ENCODE measurements at places on chromosomes 7 and 10.

GRCh38 chr7:37942934-37943610 is 22.6 kb downstream of the EPDR1 start:
- no peak for DNase-seq

DNA sequence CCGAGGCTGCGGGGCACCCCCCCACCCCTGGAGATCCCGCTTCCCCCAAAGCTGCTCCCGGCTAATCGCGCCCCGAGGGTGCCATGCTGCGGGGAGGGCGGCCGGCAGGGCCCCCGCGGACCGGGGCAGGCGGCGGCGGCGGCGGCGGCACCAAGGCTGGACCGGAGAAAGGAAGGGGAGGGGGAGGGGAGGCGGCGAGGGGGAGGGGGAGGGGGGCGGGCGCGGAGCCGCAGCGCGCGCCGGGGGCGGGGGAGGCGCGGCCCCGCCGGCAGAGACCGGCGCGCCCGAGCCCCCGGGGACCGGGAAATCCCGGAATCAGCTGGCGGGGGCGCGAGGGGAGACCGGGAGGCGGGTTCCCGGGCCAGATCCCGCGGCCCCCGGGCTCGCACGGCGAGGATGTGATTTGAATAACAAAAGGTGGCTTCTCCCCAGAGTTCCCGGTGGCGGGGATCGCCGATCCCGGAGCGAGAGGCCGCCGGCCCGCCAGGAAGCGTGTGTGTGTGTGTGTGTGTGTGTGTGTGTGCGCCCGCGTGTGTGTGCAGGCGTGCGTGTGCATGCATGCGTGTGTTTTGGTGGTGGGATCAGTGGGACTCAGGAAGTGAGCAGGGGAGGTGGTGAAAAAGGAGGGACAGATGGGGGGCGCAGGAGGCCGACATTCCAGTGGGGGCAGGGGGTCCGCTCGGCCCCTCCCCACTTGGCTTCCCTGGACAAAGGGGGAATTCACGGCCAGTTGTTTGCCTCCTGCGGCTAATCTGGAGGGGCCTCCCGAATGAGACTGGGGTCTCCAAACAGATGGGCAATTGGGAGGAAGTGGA is 99.5 kb downstream of the HIP1 start:
- no peak for DNase-seq

DNA sequence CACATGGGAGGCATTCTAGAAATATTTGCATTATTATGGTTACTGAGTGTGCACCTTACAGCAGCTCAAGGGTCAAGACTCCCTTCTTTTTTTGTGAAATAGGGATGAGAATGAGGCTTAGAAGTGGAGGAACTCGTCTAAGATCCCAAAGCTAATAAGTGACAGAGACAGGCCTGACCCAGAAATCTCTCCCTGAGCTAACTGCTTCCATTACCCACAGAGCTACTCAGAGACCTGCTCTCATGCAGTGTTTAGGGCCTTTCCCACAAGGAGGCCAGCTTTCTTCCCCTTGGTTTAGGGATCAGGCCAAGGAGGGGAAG is 301.7 kb downstream of the RPS24 start:
- DNase-seq = no peak

GRCh38 chr10:45429790-45430189 is 55.8 kb downstream of the ALOX5 start:
- no peak for DNase-seq

DNA sequence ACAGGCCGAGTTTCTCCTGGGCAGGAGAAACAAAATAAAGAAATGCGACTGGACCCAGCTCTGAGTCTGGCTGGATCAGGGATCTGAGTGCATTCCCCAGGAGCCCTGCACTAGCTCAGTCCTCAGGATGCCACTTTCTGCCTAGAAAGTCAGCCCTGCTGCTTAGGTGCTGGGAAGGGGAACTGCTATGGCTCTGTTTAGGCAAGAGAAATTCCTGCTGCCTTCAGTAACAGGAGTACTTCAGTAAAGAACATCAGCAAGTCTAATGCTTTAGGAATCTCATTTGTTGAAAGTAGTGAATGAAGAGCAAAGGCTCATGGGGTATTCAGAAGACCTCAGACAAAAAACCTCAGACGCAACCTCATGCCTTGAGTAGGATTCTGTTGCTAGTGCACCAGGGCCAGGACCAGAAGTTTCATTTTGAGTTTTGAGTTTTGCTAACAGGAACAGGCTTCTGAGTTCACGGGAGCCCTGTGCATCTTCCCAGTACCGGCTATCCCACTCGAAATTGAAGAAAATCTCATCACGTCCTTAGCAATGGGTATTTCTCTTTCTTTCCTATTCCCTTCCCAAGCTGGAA is 170.8 kb upstream of the CDCA7L start:
- DNase-seq = no peak

- no peak for DNase-seq
Observed at GRCh38 chr10:113333313-113333712, 219.5 kb upstream of the HABP2 start.

DNA sequence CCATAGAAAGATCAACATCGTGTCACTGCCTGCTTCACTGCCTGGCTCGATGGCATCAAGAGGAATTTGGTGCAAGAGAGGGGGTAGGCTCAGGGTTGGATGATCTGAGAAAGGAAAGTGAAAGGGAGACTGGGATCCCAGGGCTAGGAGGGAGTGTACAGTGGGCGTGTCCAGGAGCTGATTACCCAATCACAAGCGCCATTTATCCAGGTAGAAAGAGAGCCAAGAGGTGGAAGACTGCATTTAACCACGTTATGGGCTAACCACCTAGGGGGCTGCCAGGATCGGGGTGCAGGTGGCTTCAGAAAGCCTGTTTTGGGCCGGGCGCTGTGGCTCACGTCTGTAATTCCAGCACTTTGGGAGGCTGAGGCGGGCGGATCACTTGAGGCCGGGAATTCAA is 10.3 kb downstream of the PODXL start:
- no peak for DNase-seq

DNA sequence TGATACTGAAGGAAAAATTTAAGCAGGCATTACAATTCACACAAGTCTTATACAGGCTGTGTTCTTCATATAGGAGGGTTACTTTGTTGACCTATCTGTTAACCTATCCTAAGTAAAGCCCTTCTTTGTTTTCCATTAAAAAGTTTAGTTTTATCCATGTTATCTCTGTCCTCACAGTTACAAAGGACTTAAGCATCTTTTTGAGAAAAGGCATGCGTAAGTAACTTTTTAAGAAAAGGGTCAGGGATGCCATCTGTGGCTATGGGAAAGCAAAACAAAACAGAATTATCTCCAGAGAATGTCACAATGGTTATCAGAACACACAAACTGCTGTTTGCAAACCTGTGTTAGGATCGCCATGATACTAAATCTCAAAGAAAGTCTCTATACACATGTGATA is 295.8 kb upstream of the MTPN start:
- no peak for DNase-seq

GRCh38 chr10:4260483-4261124 is 475.6 kb upstream of the KLF6 start:
- DNase-seq = no peak

- no peak for DNase-seq
Observed at GRCh38 chr10:69240455-69240854, 20.3 kb downstream of the HKDC1 start.

DNA sequence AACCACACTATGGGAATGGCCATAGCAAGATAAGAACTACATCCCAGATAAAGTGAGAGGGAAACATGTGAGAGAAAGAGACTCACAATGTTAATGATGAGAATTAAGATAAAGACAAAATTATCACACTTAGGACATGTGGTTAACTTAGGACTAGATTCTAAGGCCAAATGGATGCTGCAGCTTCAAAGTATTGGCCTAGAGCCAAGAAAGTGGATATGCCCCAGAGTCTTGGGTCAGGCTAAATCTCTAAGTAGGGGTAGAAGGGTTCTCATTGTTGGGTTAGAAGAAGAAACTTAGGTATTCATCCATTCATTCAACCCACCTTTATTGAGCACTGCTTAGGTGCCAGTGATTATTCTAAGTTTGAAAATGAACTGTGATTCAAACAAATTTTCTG is 818.0 kb downstream of the PHTF2 start:
- no peak for DNase-seq

GRCh38 chr7:107946881-107947280 is 55.9 kb downstream of the DLD start:
- no peak for DNase-seq

DNA sequence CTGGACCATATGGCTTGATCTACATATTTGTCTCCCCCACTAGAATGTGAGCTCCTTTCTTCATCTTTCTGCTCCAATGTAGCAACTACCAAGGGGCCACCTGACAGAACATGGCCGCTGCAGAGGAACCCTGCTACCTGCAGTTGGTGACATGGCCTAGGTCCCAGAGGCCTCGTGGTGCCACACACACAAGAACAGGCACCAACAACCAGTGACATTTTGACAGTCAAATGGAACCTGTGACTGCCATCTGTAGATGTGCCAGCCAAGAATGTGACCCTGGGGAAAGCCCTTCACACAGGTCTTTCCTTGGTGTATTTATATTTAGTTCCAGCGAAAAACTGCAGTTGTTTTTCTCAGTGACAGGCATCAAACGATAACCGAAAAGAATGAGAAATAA is 67.9 kb upstream of the ANKRD1 start:
- DNase-seq = no peak

DNA sequence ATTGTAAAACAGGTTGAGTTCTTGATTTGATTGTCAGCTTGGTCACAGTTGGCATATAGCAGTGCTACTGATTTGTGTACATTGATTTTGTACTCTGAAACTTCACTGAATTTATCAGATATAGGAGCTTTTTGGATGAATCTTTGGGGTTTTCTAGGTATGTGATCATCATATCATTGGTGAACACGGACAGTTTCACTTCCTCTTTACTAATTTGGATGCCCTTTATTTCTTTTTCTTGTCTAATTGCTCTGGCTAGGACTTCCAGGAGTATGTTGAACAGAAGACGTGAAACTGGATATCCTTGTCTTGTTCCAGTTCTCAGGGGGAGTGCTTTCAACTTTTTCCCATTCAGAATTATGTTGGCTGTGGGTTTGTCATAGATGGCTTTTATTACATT is 86.9 kb downstream of the EXOC4 start:
- DNase-seq = no peak

GRCh38 chr7:70000737-70001348 is 402.6 kb downstream of the AUTS2 start:
- DNase-seq = no peak

DNA sequence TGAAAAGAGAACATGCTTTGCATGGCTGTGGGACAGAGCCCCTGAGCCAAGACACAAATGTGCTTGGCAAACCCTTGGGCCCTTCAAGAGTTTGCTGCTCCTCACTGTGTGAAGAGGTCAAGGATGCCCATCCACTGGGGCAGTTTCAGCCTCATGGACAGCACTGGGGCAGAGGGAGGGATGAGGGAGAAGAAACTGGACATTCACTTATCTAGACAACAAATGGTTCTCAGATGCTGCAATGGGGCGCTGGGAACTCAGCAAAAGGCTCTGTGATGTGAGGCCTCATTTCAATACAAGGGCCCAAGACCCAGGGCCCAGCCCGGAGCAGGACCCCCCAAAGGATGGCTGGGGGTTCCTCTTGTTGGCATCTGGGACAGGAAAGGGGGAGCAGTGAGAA is 49.1 kb downstream of the EBF3 start:
- no peak for DNase-seq

DNA sequence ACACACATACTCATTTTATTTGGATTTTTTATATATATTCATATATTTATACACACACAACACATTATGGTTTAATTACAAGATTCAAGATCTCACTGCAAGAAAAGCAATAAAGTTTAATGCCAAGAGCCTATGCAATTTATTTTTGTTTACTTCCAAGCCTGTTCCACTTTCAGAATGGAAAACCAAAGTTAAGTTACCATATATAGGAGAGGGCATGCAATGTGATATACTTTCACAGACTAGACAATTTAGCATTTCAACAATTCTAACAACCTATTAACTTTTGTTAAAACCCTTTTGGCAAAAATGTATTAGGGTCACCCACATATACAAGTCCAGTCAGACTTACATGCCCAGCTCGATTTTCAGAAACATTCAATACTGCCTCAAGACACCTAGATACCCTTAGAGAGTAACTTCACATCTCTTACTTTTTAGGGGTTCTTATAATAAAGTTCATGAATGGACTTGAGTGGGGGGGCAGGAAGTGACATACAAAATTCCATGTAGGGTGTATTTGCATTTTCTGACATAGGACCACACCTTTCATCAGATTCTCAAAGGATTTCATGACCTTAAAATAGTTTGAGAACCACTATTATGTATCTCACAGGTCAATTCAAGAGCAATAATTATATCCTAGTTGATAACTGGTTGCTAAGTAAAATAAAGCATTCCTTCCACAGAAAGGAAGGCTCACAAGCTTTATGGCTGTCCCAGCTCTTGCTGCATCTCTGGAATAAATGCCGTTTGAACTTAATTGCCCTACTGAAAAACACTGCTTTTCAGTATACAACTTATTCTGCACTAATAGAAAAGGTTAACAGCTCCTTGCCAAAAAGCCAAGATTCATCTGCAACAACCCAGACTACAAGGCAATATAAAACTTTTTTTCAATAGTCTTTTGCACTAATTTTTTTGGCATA is 2.5 kb downstream of the P4HA1 start:
- no peak for DNase-seq

- no peak for DNase-seq
Observed at GRCh38 chr7:6448943-6449543, 1.3 kb upstream of the DAGLB start.

- no peak for DNase-seq
Observed at GRCh38 chr7:148212731-148213130, 377.8 kb upstream of the C7orf33 start.

DNA sequence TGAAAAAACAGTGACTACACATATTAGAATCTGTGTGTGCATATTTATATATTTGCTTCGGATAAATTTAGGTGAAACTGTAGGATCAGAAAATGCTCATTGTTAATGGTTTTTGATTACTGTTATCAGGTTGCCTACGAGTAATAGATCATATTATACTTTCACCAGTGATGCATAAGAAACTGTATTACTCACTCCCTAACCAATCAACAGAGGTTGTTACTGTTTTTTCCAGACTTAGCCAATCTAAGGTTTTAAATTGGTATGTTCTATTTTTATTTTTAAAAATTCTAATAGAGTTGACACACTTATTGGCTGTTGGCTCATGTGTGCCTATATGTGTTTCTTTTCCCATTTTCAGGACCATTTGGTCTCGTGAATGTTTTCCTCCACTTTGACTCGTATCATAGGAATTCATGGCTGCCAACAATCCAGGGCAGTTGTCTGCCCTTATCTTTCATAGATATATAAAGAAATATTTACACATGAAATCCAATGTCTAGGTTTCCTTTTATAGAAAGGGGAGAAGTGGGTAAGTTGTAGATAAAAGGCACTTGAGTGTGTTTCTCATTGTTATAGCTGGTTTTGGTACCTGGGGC is 59.2 kb downstream of the ANLN start:
- no peak for DNase-seq

DNA sequence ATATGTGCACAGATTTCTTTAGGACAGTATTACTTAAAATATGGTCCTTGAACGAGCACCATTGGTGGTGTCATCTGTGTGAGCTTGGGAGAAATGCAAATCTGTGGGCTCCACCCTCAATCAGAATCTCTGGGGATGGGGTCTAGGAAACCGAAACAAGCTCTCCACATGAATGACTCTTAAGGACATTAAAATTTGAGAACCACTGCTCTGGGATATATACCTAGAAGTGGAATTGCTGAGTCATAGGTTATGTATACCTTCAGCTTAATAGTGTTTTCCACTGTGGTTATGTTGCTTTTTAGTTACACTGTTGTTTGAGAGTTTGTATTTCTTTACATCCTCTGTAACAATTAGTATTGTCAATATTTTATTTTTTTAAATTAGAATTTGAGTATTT is 24.0 kb downstream of the ZNRF2 start:
- no peak for DNase-seq

GRCh38 chr7:30032310-30033125 is 4.3 kb downstream of the PLEKHA8 start:
- DNase-seq = no peak

- no peak for DNase-seq
Observed at GRCh38 chr10:127216786-127217185, 20.4 kb upstream of the INSYN2A start.
